ENCODE measurements at places on chromosomes 2 and 18.

- DNase-seq, result peak; percentile 75
Measured at GRCh38 chr2:191020742-191021381, 6.9 kb upstream of the STAT1 start.

DNA sequence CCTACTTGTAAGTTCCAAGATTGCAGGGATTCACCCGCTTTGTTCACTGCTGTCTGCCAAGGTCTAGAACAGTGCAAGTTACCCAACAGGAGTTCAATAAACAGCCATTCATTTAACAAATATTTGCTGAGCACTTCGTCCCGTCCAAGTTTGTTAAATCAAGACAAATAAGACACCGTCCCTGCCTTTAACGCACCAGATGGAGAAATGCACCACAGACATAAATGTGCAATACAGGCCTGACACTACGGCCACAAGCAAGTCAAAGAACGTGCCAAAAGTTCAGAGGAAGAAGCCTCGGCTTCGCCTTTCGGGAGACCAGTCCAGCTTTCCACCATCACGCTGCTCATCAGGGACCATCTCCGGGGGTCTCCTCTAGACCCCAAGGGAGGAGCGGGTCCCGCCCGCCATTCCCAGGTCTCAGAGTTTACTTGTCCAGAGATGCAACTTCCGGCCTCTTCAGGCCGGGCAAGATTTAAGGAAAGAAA lies 429 bp downstream of the C2orf76 start:
- no peak for DNase-seq

GRCh38 chr18:36157441-36157840 lies 27.7 kb downstream of the ELP2 start:
- no peak for DNase-seq

GRCh38 chr2:127614246-127614645 lies 31.7 kb upstream of the GPR17 start:
- no peak for DNase-seq

GRCh38 chr2:10493634-10494281 lies 45.6 kb upstream of the ODC1 start:
- peak; percentile 96 for DNase-seq

DNA sequence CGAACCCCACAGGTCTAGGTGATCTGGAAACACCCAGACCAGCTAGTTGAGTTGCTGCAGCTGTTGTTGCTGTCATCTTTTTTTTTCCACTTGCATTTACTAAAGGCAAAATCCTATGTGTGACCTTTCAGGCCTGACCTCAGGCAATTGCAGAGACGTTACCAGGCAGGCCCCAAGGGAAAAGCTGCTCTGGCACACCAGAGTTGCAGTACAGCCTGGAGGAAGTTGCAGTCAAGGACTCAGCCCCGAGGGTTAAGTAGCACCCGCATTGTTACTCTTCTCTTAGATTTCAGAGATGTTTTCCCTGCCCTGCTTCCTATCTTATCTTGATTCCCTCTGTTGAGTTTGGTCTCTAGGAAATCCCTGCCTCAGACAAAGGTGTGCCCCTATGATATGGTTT lies 45.2 kb upstream of the SMAD2 start:
- no peak for DNase-seq

- no peak for DNase-seq
Measured at GRCh38 chr2:192218377-192218776, 23.6 kb upstream of the TMEFF2 start.
